ENCODE measurements at places on chromosomes 4 and X.

- DNase-seq, result no peak
Observed at GRCh38 chrX:69243276-69243675, 78.0 kb upstream of the PJA1 start.

DNA sequence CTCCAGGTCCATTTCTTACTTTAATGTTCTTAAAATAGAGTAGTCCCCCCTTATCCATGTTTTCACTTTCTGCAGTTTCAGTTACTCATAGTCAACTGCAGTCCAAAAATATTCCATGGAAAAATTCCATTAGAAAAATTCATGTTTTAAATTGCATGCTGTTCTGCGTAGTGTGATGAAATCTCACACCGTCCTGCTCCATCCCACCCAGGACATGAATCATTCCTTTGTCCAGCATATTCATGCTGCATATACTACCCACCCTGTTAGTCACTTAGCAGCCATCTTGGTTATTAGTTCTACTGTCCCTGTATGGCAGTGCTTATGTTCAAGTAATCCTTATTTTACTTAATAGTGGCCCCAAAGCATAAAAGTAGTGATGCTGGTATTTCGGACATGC, 5.4 kb upstream of the PDLIM5 start:
- DNase-seq, result no peak

- no peak for DNase-seq
Observed at GRCh38 chr4:168755598-168756477, 254.2 kb downstream of the CBR4 start.

DNA sequence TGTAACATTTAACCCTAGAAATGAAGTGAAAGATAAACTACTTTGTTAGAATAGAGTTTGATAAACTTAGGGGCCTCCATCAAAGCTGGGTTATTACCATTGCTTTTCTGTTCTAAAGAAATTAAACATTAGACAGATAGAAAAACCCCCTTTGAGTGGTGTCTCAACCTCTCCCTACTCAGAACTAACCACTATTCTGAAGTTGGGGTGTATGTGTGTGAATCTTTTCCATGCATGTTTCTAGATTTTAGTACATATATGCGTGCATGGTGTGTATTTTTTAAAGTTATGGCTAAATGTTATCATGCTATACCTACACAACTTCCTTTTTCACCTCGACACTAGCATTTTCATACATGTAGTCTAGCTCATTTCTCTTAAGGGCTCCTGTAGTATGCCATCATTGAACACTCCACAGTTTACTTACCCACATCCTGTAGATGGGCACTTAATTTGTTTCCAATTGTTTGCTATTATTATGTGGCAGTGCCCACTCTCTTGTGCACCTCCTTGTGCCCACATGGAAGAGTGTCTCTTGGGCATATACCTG, 25.7 kb downstream of the GEMIN8 start:
- no peak for DNase-seq

- DNase-seq, result no peak
Observed at GRCh38 chr4:166602068-166602467, 632.2 kb downstream of the SPOCK3 start.

- DNase-seq, result no peak
Observed at GRCh38 chrX:46791927-46792809, 33.2 kb upstream of the SLC9A7 start.

GRCh38 chr4:108685036-108685686, 34.8 kb downstream of the OSTC start:
- DNase-seq, result no peak

DNA sequence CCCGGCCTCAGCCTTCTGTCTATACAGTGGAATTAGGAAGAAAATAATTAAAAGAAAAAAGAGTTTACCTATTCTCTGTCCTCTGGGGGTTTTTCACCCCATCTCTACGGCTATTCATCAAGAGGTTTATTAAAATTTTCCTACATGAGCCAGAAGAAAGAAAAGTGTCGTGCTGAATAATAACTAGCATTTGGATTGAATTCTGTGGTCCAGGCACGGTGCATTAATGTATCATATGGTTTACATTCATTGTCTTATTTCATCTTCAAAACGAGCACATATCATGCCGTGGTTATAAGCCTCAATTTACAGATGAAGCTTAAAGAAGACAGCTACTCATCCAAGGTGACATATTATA, 5.4 kb upstream of the NAA15 start:
- no peak for DNase-seq

GRCh38 chr4:111454961-111455360, 690.3 kb upstream of the FAM241A start:
- no peak for DNase-seq

- DNase-seq, result no peak
Observed at GRCh38 chrX:112867570-112867969, 26.9 kb upstream of the AMOT start.

DNA sequence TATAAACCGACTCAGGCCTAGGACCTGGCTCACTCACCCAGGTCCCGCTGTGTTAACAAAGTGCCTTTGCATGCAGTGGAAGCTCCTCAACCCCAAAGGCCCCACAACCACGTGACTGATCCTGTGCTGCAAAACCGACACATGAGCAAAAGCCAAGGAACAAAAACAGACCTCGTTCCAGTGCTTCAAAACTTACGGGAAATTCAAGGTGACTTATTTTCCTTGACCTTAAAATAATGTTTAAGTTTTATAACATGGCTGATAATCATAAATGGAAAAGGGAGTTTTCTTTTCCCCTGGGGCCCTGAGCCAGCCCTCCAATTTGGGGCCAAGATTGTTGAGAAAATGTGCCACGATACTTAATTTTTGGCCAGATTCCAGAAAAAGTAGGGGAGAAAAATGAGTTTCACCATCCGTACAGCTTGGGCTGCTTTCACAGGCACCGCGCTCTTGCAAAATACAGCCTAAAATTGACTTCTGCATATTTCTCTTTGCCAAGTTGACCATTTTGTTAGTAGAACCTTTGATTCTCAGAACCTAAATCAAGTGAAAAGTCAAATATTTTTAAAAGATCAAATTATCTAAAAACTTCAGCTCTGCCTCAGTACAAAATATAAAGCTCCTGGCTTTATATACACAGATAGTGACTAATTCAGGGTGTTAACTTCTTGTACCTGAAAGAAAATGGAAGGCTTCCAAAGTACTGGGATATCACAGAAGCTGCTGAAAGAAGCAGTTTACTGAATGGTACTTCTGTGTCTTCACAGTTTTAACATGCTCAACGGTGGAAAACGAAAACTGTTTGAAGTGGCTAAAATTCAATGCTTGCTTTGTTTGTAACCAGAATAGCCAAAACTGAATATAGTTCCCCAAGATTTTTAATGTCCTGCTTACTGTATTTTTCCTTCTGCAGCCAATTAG, 93.8 kb downstream of the APBB2 start:
- no peak for DNase-seq

- no peak for DNase-seq
Observed at GRCh38 chrX:12315526-12315925, 177.3 kb downstream of the FRMPD4 start.

- DNase-seq, result no peak
Observed at GRCh38 chr4:102789317-102789717, 28.5 kb upstream of the MANBA start.

- DNase-seq, result no peak
Observed at GRCh38 chrX:21996872-21997455, 35.2 kb upstream of the PHEX start.

- DNase-seq, result no peak
Observed at GRCh38 chr4:4492161-4492847, 49.5 kb downstream of the STX18 start.

GRCh38 chrX:68895778-68896177, 67.0 kb downstream of the EFNB1 start:
- DNase-seq, result no peak

GRCh38 chr4:121794505-121795188, 6.5 kb upstream of the EXOSC9 start:
- no peak for DNase-seq

- no peak for DNase-seq
Observed at GRCh38 chrX:39753293-39753996, 344.3 kb downstream of the BCOR start.

- DNase-seq, result no peak
Observed at GRCh38 chrX:87391742-87392141, 125.9 kb upstream of the KLHL4 start.

- no peak for DNase-seq
Observed at GRCh38 chr4:37537484-37537883, 148.7 kb downstream of the RELL1 start.

DNA sequence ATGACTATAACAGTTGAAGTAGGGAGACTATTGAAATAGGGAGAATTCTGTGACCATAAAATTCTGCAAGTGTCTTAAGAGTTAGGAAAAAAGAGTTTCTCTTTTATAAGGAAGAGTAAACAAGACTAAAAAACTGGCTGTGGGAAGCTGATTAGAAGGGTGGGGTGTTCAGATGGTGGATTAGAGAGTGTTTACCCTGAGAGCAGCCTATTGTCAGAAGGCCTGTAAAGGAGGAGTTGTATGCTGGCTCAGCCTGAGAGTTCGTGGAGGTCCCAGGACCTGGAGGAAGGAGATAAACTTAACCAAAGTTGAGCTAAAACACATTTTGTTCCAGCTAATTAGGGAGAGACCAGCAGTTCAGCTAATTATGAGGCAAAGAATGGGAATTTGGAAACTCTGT, 629.7 kb downstream of the PCDH7 start:
- DNase-seq, result no peak

DNA sequence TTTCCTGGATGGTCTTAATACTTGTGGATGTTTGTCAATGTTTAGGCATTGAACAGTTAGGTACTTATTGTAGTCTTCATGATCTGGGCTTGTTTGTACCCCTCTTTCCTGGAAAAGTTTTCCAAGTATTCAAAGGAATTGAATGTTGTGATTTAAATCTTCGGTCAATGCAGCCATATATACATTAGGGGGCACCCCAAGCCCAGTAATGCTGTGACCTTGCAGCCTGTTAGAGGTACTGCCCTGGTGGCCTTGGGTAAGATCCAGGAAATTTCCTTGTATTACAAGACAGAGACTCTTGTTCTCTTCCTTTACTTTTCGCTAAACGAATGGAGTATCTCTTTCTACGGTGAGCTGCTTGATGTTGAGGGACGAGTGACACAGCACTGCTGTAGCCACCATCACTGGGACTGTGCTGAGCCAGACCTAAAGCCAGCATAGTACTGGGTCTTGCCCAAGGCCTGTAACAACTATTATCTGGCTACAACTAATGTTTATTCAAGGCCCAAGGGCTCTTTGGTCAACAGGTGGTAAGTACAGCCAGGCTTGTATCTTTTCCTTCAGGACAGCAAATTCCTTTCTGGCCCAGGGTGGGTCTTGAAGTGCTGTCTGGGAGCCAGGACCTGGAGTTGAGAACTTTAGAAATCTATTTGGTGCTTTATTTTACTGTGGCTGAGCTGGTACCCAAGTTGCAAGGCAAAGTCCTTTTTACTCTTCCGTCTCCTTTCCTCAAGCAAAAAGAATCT, 118.3 kb upstream of the ATOH1 start:
- no peak for DNase-seq

- no peak for DNase-seq
Observed at GRCh38 chrX:141405486-141405852, 163.2 kb upstream of the SPANXC start.

DNA sequence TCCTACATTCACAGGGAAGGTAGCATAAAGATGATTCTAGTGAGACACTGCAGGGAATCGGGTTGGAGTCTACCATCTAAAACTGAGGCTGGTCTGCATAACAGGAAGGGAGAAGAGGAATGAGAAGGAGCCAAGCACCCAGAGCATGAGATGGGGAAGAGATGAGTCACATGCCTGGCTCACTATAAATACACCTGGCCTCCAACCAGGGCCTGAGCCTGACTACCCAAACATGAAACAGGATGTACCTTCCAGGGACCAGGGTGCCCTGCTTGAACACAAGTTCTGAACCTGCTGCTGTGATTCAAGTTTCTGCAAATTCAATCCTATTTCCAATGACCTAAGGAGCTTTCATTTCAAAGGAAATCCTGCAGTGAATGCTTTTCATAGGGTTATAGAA, 24.9 kb downstream of the CD99L2 start:
- DNase-seq, result no peak

DNA sequence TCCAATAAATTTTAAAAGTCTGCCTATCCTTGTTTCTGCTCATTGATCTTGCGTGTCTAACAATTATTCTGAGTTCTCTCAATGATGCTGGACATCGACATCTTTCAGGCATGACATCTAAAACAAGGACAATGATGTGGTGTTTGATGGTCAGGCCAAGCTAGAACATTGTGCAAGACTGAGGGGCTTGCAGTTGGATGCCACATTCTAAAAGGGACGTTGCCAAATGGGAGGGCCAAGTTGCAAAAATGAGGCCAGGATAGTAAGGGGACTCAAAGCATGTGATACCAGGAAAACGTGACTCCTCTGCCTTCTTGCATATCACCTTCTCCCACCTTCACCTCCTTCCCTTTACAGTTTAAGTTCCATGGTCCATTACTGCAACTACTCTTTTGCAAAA, 29.4 kb upstream of the NSUN7 start:
- no peak for DNase-seq

DNA sequence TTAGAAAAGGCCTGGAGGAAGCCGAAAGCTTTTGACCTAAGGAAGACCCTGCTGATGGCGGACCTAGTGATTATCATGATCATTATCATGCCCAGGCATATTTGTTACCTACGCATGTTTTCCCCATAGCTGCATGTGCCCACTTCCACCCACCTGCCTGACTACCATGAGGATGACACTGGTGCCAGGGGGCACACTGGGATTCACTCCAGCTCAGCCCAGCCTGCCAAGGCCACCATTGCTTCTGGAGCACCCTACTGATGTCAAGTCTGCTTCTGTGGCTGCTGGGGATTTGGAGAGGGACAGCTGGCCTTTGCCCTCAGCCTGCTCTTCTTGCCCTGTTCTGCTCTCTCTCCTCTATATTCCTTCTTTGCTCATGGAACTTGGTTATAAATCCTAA, 124.7 kb upstream of the NALF2 start:
- no peak for DNase-seq

DNA sequence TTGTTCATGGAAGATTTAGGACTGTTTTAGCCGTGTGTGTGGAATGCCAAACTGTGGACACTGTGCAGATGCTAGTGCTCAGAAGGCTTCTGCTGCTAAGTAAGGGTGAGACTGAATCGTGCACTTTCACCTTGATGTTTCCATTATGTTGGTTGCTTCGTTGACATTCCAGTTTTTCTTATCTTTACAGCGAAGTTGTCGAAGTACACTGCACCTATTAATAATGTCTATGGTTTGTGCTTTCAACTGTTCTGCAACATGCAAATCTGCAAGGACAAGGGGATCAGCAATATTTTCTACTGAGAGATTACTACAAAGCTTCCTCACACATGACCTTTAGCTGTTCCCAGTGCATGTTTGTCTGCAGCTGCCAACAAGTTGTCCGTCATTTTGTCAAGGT, 67.7 kb downstream of the UGT2A3 start:
- no peak for DNase-seq

DNA sequence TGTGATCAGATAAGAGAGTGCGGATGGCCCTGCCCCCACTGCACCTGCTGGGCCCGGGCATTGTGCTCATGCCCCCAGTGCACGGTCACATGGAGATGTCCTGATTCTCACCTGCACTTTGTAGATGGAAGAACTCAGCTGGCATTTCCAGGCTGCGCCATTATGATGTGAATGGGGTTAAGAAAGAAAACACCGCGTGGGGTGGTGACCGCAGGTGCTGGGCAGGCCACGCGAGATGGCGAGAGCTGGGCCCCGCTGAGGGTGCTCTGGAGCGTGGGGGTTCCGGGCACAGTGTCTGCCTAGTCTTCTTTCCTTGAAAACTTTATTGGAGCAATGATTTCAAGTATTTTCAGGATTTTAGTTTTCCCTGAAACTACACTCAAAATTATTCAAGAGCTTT, 17.8 kb upstream of the HGFAC start:
- DNase-seq, result no peak

Data from stimulated activated CD4-positive, alpha-beta T cell treated with anti-CD3 and anti-CD28 coated beads, TNF-alpha, amount 100 ng/mL, for 4 hours (primary cell).